CD4-positive, alpha-beta T cell treated with Interleukin-17A for 1 hour (primary cell): ENCODE measurements at places on chromosomes 7 and 10.

DNA sequence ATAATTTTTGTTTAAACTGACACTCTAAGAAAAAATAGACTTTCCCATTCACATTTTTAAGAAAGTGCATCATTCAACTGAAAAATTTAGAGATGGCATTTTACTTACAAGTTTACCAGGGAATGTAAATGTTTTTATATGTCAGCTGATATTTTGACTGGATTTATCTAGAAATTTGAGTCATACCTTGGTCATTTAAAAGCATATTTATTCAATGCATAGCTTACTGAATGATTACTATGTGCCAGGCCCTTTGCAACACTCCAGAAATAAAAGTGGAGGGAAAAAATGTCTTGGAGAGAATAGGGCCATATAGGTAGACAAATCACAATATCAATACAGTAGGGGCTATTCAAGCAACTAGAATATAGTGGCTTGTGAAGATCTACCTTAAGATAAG is 98.4 kb upstream of the FAM3C start:
- DNase-seq, result no peak

- no peak for DNase-seq
Measured at GRCh38 chr10:88042160-88043100, 179.0 kb downstream of the PTEN start.

DNA sequence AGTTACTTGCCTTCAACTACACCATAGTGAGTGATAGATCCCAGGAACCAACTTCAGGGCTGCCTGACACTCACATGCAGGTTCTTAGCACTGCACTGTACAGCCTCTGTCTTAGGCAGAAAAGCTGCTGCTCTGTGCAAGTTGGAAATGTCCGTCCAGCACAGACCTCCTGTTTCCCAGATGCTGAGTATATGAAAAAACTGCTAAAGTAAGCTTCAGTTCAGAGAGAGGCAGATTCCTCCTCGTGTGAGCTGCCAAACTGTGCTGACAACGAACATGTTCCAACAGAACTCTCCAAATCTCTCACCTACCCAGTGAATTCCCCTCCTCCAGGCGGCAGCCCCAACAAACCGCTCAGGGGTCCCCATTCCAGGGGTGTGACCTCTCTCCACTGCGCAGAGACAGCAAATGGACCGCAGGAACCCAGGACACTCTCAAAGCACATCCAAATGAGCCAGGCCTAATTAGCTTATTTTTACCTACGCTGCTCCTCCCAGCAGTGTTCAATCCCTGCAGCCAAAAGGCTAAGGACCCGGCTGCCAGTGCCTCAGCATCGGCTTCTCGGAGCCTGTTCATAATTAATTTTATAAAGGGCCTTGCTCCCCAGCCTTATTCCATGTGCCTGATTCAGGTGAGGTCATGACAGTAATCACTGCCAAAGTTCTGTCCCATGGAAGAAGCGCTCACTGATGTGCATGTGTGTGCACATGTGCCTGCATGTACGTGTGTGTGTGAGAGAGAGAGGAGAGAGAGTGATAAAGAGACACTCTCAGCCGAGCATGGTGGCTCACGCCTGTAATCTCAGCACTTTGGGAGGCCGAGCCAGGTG is 159.5 kb upstream of the AUTS2 start:
- DNase-seq, result no peak

DNA sequence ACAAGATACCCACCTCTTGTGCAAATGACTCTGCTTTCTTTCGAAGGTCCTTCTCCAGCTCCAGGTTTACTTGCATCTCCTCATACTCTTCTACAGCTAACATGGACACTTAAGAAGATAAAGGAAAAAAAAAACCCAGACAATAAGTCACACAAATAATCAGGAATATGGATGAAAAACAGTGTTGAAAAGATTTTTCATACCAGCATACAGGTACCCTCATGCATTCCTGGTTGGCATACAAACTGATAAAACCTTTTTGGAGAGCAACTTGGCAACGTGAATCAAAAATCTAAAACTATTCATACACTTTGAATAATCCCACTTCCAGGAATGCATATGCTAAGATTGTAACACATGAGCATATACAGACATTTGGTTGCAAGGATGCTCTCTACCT is 60.1 kb downstream of the SHTN1 start:
- DNase-seq, result no peak

GRCh38 chr7:71754828-71755227 is 622.9 kb downstream of the GALNT17 start:
- no peak for DNase-seq

DNA sequence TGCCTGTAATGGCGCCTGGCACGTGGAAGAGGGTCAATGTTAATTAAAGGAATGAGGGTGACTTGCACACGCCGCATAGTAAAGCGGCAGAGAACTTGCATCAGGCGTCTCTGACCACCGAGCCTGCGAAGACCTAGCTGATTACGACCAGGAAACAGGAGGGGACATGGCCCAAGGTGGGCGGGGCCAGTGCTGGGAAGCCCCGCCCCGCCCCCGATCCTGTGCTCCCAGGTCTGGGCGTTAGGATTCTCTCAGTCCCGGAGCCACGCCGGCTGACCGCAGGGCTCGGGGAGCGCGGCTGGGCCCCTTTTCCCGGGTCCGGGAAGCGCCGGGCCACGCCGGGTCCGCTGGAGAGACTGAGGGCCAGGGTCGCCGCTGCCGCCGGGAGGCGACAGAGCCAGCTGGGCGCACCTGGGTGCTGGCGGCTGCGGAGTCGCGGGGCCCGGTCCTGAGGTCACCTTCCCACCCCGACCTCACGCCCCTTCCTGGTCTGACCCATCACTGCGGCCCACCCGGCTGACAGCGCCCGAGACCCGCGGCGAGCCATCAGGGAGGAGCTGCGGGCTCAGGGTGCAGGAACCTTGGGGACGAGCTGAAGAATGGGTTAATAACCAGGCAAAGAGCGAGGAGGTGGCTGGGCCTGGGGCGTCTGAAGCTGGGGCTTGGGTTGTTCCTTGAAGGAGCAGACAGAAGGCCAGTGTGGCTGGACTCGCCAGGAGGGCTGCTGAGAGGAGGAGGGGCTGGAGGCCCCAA is 23.0 kb upstream of the GRID1 start:
- DNase-seq, result no peak

- DNase-seq, result no peak
Measured at GRCh38 chr10:120086066-120086465, 193.5 kb downstream of the SEC23IP start.

- no peak for DNase-seq
Measured at GRCh38 chr10:43731486-43731885, 82.8 kb upstream of the ZNF32 start.

- no peak for DNase-seq
Measured at GRCh38 chr7:34807548-34808340, 149.7 kb downstream of the NPSR1 start.

- DNase-seq, result no peak
Measured at GRCh38 chr10:104966563-104967297, 325.6 kb downstream of the SORCS3 start.

DNA sequence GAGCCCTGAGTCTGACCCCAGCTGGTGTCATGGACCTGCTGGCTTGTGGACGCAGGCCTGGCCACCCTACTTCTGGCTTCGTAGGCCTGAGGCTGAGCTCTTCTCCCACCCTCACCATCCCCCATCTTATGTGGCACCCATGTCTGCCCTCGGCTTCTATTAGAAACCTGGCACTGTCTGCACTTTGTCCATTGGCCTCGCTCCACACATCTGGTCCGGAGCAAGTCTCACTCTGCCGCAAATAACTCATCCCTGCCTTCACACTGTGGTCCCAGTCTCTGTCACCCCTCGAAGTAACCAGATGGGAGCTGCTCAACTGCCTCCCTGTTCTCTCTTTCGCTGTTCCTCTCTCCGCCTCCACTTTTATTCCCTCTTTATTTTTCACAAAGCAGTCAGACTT is 78.6 kb downstream of the TRRAP start:
- no peak for DNase-seq

DNA sequence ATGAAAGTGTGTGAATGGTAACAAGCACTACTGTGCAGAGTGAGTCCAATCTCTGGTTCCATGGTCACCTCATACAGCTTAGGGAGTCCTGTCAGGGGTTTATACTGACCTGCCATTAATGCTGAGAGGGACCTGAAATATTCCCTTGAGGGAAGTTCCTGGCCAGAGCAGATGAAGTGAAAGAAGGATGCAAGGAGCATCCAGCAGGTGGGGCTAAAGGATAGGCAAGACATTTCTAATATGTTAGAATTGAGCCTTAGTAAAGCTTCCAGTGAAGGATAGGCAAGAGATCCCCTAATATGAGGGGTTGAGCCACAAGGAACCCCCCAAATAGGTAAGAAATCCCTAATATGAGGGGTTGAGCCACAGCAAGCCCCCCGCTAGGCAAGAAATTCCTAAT is 25.5 kb upstream of the FAM221A start:
- no peak for DNase-seq
